ENCODE measurements at places on chromosomes 1 and 21.
A peak's percentile ranks its signal among the peaks of the same experiment; 100 is the strongest.

GRCh38 chr1:225700164-225700821, 47.4 kb upstream of the ENAH start:
- no peak for DNase-seq

- DNase-seq, result no peak
These were observed 5.0 kb upstream of the FMN2 start for GRCh38 chr1:240086726-240087125.

DNA sequence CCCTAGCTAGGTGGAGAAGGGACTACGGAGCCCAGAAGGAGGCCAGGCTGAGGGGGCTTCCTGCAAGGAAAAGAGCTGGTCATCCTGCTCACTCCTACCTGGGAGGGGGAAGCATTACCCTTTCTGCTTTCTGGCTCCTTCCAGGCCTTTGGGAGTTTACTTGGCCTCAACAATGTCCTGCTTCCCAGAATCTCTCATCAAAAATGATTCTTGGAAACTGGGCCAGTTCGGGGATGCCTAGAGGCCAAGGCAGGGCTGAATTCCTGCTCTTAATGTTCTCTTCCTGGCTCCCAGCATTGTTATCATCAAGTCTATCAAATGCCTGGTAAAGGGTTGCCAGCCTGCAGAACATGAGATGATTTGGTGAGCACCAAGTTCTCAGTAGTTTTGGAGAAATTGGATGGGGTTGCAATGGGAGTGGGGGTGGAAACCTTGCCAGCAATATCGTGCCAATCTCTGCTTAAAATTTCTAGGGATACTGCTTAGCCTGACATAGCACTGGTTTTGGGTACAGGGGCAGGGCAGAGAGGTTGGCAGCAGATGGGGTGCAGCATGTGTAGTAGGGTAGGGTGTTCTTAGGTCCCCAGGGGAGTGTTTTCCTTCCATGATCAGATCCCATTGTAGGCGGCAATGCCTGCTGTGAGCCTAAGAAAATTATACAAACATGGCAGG, 7.7 kb upstream of the PAFAH2 start:
- DNase-seq, result no peak

DNA sequence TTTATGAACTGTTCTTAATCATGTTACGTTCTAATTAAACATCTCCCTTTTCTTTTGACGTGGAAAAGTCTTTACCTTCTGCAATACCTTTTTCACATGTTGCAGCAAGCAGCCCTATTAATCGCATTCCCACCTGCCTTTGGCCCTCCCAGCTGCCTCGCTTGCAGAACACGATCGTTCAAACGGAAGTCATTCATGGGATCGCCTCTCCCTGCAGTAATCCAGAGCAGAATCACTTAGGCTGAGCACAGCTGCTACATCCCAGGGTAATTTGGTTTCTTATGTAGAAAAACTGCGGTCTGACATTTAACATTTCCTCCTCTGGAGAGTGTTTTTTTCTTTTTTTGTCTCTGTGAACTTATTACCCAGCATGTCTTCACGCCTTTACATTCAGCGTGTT, 206.3 kb downstream of the KIF26B start:
- DNase-seq, result no peak

- no peak for DNase-seq
These were observed 16.4 kb downstream of the ECHDC2 start for GRCh38 chr1:52904927-52905698.

DNA sequence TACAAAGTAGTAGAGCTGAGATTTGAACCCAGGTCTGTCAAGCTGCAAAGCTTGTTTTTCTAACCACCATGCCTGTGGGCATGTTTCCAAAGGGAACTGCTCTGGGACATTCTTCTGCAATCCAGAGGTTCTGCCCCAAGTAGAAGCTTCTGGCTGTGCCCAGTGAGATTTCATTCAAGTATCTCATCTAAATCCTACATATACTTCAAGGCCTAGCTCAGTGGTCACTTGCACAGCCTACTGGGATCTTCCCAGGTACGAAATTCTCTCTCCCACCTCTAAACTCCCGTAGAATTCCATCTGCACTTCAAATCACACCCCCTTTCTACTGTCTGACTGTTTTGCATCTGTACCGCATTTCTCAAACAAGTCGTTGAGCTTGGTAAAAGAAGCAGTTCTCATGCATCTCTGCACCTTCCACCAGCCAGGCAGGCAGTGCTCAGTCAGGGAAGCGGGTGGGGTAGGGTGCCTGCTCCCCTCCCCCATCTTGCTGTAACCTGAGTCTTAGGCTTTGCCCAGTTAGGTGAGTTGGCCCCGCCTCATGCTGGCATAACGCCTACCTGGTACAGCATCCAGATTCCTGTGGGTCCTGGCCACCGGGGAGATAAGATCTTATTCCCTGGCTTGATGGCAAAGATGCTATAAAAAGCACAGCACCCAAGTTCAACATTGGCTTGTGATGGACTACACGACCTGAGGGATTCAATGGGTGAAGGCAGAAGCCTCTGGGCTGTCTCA, 13.5 kb downstream of the SLC9A1 start:
- DNase-seq, result no peak

DNA sequence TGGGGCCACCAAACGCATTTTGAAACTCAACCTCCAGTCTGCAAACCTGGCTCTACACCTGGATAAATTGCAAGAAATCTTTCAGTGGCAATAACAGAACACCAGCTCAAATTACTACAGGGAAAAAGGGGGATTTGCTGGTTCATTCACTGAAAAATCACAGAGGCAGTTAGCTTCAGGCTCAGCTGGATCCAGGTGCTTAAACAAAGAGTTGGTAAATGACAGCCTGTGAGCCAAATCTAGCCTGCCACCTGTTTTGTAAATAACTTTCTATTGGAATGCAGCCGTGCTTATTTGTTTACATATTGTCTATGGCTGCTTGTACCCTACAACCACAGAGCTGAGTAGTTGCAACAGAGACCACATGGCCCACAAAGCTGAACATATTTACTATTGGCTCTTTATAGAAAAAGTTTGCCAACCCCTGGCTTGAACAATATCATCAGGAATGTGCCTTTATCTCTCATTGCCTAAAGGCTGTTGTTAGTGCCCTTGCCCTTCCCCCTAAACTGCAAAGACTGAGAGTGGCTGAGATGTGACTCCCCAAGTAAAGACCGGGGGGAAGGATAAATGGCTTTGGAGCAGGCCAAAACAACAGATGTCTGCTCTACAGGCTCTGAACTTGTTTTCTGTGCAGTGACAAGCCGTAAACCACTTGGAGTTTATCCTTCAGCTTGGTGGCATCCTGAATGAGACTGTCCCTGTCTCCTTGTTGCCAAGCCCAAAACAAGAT, 21.5 kb upstream of the PTPRF start:
- no peak for DNase-seq

DNA sequence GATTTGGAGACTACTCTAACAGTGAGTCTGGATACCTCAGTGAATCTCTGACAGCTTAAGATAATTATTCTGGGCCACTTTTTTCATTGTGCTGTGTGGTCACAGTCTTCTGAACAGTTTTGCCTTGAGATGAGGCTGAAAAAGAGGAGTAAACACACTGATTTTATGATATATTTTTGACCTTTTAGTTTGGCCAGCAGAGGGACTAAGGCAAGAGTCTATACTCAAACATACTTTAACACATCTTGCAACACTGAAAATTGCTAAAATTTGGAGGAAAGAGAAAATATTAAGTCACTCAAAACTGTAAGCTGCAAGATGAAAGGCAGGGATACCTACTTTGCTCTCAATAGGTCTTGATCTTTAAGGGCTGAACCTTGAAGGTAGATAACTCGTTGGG, 182.7 kb downstream of the KCNT2 start:
- no peak for DNase-seq

GRCh38 chr1:197919346-197920066, 2.3 kb downstream of the LHX9 start:
- DNase-seq, result no peak

DNA sequence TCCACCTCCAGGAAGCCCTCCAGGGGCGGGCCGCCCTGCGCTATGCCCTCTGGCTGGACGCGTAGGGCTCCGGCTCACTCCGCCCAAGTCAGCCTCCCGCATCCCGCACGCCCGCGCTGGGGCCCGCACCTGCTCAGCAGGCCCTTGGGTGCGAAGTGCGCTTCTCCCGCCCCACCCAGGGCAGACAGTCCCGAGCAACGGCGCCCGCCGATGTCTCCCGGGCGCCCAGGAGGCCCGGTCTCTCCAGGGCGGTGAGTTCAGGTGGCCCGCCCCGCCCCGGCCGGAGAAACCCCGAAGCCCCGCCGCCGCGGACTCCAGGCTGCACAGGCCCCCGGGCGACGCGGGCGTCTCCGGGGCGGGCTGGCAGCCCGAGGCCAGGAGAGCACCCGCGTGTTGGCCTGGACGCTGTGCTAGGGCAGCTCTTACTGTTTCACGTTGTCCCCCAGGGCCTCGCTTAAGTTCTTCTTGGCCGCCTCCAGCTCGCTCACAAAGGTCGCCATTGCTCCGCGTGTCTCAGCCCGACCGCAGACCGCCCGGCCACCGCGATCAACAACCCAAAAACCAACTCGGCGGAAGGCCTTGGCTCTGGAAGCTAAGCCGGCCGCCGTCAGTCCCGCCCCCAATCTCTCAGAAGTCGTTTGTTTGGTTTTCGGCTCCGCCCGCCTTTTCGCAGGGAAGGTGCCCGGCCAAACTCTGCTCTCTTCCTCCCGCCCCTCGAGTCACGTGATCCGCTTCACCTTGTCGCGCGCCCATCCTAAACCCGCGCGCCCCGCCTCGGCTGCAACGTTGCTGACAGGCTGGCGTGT, at the start of gene TADA1:
TADA1 (minus strand) TSS at position 531 of the 806 bp plus-strand sequence; CDS start at position 500, 31 bp downstream.
- DNase-seq, result peak; percentile 99

DNA sequence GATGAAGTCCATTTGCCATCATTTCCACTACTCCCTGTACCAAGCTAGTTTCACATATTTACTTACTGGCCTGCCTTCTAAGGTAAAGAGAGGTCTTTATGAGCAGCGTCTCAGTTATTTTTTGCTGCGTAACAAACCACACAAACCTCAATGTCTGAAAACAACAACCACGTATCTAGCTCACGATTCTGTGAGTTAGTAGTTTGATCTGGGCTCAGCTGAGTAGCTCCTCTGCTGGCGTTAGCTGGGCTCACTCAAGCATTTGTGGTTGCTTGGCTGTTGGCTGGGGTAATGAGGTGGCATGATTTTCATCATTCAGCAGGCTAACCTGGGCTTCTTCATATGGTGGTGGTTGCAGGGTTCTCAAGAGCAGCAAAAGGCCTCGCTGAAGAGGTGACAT, 225.4 kb downstream of the FOXD2 start:
- no peak for DNase-seq
